ENCODE measurements at places on chromosomes 5 and 9.
A peak's percentile ranks its signal among the peaks of the same experiment; 100 is the strongest.

DNA sequence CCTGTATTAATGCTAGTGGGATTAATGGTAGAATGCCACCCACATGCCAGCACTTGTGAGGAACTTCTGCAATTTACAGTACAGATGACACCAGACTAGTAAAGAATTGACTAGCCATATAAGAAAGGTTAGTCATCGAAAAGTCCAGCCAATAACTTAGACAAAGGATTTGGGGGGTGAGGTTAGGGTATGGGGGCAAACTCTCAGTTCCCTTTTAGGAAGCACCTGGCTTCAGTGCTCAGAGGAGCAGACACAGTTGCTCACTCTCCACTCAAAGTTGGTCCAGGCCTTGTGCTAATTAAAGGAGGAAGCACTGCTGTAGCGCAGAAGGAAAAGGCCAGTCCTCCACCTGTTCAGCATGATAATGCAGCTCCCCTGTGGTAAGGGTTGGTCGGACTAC is 25.2 kb downstream of the TGFBR1 start:
- no peak for DNase-seq

DNA sequence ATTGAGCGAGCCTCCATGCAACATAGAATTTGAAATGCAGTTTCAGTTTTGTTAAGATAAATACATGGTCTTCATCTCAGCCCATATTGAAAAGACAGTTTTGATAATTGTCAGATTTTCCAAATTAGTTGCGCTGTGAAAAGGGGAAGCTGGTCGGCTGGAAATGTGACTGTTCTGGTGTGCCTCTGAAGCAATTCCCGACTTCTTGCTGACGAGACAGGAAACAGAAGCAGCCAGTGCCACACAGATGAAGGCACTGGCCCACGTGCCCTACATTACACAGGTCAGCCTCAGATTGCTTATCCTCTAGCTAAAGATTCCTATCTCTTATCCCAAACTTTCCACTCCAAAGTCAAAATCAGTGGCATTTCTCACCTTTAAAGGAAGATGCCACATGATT is 214.1 kb upstream of the TLE4 start:
- no peak for DNase-seq

DNA sequence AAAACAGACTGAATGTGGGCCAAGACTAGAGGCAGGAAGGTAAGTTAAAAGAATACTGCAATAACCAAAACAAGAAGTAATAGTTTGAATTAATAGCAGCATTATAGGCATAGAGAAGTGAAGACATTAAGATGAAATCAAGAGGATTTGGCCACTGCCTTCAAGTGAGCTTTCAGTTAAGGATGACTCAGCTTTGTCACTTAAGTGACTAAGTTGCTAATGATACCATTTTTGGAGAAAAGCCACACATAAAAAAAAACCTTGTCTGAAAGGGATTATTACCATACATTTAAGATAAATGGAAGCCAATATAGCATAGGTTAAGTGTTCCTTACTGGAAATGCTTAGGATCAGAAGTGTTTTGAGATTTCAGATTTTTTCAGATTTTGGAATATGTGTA is 57.0 kb downstream of the ECPAS start:
- peak; percentile 49 for DNase-seq

GRCh38 chr5:145246961-145247744 is 588.0 kb downstream of the PRELID2 start:
- DNase-seq, result peak; percentile 41

- DNase-seq, result no peak
Observed at GRCh38 chr9:121700832-121701419, 49.5 kb downstream of the DAB2IP start.

GRCh38 chr9:138049085-138049778 is 171.7 kb downstream of the CACNA1B start:
- no peak for DNase-seq

GRCh38 chr5:85545129-85545528 is 1072.6 kb upstream of the COX7C start:
- DNase-seq, result no peak

- DNase-seq, result no peak
Observed at GRCh38 chr9:97787551-97787950, 65.5 kb upstream of the FOXE1 start.

GRCh38 chr9:131707733-131708157 is 32.1 kb downstream of the RAPGEF1 start:
- peak; percentile 66 for DNase-seq

DNA sequence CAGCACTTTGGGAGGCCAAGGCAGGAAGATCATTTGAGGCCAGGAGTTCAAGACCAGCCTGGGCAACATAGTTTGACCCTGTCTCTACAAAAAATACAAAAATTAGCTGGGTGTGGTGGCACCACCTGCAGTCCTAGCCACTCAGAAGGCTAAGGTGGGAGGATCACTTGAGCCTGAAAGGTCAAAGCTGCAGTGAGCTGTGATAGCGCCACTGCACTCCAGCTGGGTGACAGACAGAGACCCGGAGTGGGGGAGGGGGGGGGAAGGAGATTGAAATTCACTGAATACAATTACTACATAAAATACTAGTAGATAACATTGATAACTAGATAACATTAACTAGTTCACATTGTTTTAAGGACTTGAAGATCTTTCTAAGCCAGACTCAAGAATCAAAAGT is 345.6 kb downstream of the BNC2 start:
- DNase-seq, result no peak

DNA sequence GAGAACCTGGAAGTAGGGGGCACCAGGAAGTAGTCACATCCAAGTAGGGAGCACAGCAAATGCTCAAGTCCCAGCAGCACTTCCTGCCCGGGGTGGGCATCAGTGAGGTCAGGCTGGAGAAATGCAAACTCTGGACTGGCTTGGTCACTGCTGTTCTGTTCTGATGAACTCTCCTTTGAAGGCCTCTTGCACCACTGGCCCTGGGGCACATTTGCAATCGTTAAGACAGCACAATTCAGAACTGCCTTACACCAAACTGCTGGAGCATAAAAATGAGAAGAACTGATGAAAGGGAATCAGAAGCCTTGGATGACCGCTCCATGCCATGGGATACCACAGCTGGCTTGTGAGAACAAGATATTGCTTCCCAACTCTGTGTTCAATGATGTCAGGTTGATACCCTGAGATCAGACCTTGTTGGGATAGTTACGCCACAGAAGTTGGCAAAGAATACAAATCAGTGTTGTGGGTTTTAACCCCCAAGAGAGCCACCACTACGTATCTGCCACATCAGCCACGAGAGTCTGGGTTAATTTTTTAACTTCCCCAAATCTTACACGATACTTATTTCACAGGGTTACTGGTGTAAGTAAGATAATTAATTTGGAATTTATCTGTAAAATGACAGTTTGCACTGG is 42.3 kb upstream of the ZSWIM6 start:
- no peak for DNase-seq

DNA sequence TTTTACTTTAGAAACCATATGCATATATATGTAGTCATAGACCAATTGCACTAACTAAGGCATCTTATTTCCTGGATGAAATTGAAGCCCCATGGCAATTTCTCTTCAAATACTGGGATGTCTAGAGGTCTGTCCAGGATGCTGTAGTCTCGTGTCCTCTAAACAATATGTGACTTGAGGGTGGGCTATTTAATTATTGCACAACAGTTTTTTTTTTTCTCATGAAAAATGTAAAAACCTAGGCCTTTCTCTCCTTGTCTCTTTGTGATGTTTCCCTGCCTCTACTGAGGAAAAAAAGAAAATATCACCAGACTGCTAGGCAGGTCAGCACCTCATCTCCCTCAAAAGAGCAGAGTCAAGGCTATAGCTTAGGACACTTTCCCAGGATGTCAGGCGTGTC is 34.6 kb downstream of the ZCCHC9 start:
- no peak for DNase-seq

DNA sequence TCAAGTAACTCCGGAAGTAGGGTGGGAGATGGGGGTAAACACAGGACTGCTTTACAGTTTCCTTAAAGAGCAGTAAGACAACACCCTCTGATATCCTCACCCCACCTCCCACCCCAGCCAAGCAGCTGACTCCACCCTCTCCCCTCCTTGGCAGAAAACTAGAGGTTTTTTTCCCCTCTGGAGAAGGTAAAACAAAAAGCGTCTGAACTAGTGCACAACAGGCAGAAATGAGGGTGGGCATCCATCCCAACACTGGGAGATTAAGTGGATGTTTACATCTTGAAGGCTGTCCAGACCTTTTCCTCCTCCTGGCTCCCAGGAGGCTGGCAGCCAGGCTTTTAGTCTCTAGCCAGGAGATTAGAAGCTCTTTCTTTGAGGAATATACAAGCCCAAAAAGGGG is 13.9 kb upstream of the CTNNAL1 start:
- DNase-seq, result peak; percentile 60

DNA sequence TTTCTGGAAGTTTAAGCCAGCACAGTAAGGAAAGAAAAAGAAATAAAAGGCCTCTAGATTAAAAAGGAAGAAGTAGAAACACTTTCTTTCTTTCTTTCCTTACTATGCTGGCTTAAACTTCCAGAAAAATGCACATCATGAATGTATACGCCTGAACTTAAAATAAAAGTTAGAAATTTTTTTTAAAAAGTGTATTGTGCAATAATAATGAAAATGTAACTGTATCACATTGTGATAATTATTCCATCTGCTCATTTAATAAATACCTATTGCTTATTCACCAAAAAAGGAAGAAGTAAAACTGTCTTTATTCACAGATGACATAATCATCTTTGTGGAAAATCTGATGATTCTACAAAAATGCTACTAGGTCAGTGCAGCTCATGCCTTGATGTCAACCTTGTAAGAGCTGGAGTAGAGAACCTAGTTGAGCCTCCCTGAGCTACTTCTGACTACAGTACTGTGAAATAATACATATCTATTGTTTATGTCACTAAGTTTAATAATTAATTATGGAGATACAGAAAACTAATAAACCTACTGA is 49.4 kb downstream of the MCTP1 start:
- no peak for DNase-seq

GRCh38 chr9:81874931-81875330 is 53.3 kb upstream of the SPATA31D4 start:
- DNase-seq, result peak; percentile 74

GRCh38 chr5:115600766-115601165 is 1.5 kb downstream of the TICAM2 start:
- DNase-seq, result peak; percentile 49

GRCh38 chr9:34484678-34485077 is 26.1 kb downstream of the DNAI1 start:
- DNase-seq, result no peak

GRCh38 chr9:77435688-77436087 is 212.4 kb downstream of the GNA14 start:
- no peak for DNase-seq

GRCh38 chr5:132971483-132972435 is 8.3 kb upstream of the AFF4 start:
- no peak for DNase-seq

- no peak for DNase-seq
Observed at GRCh38 chr5:125496393-125496792, 750.0 kb upstream of the ZNF608 start.

GRCh38 chr5:3600106-3601060 is 4.8 kb downstream of the IRX1 start:
- DNase-seq, result no peak

- no peak for DNase-seq
Observed at GRCh38 chr9:130975156-130975555, 33.8 kb upstream of the LAMC3 start.

DNA sequence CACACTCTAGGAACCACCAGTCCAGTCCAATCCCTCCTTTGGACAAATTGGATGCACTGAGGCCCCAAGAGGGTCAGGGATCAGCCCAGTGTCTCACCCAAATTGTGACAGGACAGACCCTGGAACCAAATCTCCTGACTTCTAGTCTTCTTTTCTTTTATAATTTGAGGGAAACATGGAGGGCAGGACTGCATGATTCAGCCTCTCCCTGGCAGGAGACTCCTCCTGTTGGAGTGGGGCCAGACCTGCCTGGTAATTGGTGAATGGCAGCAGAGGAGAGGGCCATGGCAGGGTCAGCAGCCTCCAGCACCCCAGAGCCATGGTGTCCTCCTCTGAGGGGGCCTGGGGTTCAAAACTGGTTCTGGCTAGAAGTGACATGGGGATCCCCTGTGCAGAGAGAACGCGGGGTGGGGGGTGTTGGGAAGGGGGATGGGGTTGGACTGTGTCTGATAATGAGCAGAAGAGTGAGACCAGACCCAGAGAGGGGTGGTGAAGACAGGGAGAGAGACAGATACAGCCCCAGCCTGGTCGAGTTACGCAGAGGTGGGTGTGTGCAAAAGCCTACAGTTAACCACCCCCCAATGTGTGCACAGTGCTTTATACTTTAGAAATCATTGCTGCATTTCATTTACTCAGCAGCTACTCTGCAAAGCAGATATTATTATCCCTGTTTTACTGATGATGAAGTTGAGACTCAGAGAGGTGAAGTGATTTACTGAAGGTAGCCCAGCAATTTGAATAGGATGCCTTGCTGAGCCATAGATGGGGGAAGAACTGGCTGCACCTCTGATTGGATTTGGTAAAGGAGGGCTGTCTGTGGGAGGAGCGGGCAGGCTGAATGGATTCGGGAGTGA is 3.8 kb upstream of the SYNPO start:
- DNase-seq, result peak; percentile 63

GRCh38 chr5:51095486-51095885 is 287.8 kb upstream of the ISL1 start:
- DNase-seq, result no peak

DNA sequence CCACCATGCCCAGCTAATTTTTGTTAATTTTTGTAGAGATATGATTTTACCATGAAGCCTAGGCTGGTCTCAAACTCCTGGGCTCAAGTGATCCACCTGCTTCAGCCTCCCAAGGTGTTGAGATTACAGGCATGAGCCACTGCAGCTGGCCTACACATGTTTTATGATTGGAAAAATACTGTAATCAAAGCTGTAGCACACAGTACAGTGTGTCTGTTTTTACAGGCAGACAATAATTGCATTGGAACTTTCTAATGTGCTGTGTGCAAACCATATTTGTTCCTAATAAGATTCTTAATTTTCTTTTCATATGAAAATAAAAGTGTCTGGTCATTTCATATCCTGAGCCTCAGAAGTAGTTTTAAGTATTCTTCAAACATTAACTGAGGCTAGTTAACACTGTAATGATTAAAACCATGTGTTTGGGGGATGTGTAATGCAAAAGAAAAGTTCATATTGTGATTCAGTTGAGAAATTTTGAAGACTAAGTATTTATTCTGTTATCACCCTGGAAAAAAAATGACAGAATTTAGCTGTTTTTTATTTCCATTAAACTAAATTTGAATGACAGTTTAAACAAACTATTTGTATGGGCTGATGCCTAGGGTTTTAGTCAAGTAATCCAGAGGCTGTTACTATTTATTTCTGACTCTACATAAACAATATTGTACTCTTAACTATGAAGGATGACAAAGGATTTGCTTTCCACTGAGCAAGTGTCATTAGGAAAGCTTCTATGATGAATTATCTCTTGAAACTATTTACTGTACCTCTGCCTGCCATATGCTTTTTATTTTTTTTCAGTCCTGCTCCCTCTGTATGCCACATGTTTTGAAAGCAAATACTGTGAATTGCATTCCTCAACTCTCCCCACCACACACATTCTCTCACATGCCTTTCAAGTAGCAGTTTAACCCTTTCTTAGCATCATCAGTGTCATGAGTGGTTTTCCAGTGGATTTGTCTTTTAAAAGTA is 111.5 kb downstream of the MTREX start:
- DNase-seq, result peak; percentile 78

DNA sequence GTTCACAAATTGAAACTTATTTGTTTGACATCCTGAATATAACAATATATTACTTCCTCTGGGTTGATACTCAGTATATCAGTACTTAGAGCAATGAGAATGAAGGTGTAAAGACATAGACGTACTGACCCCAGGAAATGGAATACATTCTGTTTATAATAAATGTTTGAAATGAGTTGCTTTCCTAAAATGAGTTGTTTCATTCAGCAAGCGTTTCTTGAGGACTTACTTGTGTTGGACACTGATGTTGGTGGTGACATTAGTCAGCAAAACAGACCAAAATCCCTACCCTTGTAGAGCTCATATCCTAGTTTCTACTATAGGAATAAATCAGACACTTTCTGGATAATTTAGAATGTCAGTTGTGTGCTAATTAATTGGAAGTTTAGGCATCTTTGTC is 184.3 kb downstream of the ZDHHC21 start:
- DNase-seq, result no peak

All from fibroblast of villous mesenchyme (primary cell).